ENCODE measurements at places on chromosomes 16 and 17.

GRCh38 chr17:76000016-76000754 lies 470 bp upstream of the CDK3 start:
- peak; percentile 49 for DNase-seq

DNA sequence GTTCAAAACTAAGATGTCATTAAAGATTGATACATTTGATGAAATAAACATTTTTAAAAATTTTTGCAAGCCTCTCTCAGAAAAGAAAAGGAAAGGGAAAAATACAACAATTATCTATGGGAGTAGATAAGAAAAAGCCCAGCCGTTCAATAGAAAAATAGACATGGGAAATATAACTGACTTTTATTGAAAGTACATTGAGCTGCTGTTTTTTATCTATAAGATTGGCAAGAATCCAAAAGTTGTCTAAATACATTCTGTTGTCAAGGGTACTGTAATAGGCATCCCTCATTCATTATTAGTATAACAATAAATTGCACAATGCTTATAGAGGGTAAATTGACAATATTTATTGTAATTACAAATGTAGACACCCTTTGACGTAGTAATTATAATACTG lies 38.4 kb upstream of the IRX6 start:
- no peak for DNase-seq

- DNase-seq = no peak
These were observed 121.1 kb upstream of the XYLT1 start for GRCh38 chr16:17591655-17592405.

- no peak for DNase-seq
These were observed 67.0 kb downstream of the N4BP1 start for GRCh38 chr16:48542966-48543365.

DNA sequence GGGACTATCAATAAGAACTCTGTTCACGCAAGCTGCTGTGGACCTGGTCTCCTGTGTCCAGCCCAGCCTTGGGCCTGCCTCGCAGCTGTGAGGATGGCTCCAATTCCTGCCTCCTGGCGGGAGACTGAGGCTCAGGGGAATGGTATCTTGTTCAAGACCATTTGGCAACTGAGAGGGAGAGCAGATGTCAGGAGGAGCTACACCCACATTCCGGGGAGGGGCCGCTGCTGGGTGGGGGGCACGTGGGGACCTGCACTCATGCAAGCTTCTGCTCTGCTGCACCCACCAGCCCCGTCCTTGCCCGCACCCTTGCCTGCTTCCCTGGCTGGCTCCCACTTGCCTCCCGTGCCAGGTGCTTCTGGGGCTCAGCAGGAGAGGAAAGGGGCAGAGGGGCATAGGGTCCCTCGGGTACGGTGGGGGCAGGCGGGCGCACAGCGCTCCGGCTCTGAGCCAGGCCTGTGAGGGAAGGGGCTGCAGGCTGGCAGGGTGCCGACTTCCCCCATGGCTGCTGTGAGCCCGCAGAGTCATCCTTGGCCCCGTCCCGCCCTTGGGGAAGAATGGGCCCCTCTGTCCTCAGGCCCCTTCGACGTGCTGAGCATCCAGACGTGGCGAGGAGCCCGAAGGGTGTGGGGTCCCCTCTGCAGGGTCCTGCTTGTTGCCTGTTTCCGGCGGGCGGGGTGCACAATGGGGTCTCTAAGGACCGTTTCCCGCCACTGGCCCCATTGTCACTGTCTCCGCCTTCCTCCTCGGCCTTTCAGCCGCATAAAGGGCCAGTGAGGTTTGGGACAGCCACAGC lies 2.7 kb downstream of the METRN start:
- DNase-seq = no peak

GRCh38 chr17:43171586-43172487 lies 823 bp downstream of the NBR1 start:
- no peak for DNase-seq

GRCh38 chr17:39197380-39198185 lies at the start of gene CACNB1:
TSS of gene CACNB1 (minus strand) at chr17:39197669. CDS start at chr17:39197495, 174 bp downstream.
- peak; percentile 58 for DNase-seq

GRCh38 chr17:33263396-33263795 lies 29.7 kb downstream of the ASIC2 start:
- no peak for DNase-seq

- no peak for DNase-seq
These were observed 7.5 kb upstream of the SPPL2C start for GRCh38 chr17:45837187-45837586.

DNA sequence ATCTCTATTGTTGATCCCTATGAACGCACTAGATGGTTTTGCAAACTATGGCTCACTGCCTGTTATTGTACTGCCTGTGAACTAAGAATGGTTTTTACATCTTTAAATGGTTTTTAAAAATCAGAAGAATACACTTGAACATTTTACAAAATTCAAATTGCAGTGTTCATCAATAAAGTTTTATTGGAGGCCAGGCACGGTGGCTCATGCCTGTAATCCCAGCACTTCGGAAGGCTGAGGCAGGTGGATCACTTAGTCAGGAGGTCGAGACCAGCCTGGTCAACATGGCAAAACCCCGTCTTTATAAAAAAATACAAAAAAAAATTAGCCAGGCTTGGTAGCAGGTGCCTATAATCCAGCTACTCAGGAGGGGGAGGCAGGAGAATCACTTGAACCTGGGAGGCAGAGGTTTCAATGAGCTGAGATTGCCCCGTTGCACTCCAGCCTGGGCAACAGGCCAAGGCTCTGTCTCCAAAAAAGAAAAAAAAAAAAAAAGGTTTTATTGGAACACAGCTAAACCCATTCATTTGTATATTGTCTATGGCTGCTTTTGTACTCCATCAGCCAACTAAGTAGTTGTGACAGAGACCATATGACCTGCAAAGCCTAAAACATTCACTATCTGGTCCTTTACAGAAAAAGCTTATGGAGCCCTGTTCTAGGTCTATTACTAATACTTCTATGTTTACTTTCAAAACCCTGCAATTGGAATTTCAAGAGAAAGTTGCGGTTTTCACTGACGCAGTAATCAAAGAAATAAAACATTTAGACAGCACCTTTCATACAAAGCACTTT lies 18.9 kb downstream of the IKZF3 start:
- DNase-seq = no peak

DNA sequence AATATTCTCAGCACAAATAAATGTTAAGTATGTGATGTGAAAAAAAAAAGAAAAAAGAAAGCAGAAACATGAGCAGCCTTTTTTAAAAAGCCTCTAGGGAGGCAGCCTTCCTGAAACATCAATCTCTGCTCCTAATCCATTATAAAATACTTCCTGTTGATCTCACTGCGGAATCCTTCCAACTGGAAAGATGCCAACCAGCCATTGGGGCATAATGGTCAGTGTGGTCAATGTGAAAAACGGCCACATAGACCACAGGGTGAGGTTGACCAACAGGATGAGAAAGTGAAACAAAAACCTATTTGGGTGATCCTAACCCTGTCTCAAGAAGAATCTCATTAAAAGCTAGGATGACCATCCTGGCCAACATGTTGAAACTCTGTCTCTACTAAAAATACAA lies 26.1 kb upstream of the ABCA8 start:
- no peak for DNase-seq

GRCh38 chr17:7484919-7485377 lies 782 bp downstream of the POLR2A start:
- DNase-seq = no peak

DNA sequence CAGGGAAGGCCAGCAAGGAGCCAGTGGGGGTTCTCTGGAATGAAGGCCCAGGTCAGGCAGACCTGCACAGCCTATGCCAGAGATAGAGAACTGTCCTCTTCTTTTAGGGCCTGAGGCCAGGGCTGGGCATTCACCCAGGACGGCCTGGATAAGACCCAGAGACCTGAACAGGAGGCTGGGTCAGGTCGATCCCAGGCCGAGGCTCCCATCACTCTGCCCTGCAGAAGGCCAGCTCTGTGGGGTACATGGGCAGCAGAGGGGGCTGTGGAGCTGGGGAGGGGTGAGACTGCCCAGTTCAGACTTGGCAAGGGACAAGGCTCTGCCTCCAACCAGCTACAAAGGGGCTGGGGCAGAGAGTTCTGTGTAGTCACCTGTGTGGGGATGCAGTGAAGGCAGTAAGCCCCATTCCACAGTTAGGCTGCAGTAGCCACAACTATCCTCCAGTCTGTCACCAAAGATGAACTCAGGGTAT lies 14.6 kb downstream of the HSD11B2 start:
- no peak for DNase-seq

DNA sequence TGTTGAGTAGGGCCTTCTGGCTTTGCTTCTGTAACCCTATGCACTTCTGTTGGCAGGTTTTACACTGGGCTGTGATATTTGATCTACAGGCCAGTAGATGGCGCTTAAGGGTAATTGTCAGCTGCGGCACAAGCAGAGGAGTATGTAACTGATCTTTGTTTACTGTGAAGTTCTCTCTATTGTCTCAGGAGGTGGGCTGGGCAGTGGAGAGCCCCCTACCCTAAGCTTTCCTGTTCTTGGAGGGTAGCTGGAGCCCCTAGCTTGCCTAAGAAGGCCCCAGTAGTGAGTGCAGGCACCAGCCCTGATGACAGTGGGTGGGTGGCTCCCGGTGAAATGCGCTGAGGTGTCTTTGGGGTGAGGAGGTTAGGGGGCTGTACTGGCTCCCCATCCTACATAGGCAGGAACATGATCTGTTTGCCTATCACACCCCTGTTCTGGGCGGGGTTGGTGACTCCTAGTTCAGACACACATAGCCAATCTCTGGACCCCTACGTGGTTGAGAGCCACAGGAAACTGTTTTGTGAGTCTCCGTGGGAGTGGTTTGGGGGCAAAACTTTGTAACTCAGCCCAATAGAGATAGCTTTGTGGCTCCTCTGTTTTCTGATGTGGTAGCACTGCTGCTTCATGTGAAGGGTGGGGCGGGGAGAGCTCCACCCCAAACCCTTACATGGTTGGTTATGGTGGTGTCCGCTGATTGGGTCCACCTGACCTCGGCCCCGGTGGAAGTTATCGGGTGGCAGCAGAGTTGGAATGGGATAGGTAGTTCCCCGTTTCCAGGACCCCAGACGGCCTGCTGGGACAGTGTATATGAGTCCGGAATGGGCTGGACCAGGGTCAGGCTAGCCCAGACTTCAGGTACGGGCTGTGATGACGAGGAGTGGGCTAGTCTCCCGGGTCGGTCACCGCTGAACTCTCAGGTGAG lies 60.4 kb downstream of the SLFN11 start:
- peak; percentile 62 for DNase-seq

- DNase-seq = peak; percentile 85
These were observed 346 bp upstream of the SLC43A2 start for GRCh38 chr17:1628856-1629503.

DNA sequence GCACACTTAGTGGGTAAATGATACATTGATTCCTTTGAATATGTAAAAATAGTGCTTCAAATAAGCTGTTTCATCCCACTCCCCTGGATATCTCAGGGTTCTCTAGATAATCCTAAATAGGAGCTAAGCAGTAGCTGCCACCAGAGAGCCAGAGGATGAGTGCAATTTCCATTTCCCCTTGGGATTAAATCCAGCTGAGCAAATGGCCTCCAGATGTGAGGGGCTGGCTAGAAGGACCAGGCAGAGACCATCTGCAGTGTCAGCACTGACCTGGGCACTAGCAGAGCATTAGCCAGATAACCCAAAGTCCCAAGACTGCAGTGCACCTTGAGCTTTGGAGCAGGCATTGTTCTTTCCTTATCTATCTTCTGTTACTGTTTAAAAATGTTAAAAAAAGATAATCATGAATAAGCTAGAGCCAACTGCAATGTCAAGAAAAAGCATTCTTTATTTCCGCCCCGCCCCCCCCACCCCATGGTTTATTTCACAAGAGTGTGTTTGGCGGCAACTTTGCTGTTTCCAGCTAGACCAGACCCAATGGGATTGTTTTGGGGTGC lies 19.5 kb downstream of the GPR179 start:
- DNase-seq = no peak

Data from stimulated activated CD8-positive, alpha-beta memory T cell treated with anti-CD3 and anti-CD28 coated beads, Interleukin-4, amount 100 ng/mL, for 24 hours (primary cell).